ENCODE measurements at places on chromosomes 2 and 18.

- DNase-seq: no peak
Measured at GRCh38 chr2:45869165-45869501, 217.7 kb downstream of the PRKCE start.

- no peak for DNase-seq
Measured at GRCh38 chr2:99607454-99607853, 117.6 kb upstream of the REV1 start.

DNA sequence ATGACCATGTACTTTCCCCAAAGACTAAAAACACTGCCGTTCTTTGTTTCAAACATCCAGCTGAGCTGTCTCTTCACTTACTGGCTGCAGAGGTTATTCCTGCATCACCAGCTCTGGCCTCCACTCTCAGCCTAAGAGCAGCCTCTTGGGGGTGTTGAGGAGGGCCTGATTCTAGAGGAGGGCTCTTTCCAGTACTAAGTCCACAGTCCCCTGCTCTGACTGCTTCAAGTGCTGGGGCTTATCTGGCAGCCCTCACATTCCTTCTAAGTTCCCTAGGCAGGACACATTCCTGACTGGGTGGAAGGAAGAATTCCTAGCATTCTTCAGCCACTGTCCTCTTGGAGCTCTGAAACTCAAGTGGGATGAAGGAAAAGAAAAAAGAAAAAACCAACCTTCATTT lies 32.9 kb upstream of the EHBP1 start:
- no peak for DNase-seq

GRCh38 chr18:21704603-21705364 lies at the start of gene ABHD3:
Gene ABHD3, minus strand, starts transcription at chr18:21704774. Its CDS starts 109 bp downstream, at chr18:21704665.
- DNase-seq: peak; percentile 90

DNA sequence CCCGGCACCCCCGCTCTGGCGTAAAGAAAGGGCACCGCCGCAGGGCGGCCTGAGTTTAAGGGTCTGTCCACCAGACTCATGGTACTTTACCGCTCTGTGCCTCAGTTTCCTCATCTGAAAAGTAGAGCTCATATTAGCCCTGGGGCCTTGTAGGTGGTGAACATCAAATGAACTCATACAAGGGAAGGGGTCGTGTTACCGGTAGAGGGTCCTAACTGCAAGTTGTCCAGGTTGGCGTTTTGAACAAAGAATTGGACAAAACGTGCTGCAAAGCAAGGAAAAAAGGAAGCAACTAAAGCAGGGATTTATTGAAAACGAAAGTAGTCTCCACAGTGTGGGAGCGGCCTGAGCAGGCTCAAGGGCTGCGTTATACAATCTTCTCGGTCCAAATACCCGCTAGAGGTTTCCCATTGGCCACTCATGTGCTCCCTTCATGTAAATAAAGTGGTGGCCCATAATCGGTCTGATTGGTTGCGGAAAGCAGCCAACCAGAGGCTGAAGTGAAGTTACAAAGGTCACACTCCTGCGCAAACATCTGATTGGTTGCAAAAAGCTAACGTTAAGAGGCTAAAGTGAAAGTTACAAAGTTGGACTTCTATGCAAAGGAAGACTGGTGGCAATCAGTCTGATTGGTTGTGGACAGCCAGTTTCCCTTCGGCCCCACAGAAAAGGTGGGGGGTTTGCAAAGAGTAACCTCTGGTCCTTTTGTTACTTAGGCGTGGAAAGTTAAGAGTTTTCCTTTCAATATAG lies 80.7 kb upstream of the LDLRAD4 start:
- DNase-seq: peak; percentile 86

DNA sequence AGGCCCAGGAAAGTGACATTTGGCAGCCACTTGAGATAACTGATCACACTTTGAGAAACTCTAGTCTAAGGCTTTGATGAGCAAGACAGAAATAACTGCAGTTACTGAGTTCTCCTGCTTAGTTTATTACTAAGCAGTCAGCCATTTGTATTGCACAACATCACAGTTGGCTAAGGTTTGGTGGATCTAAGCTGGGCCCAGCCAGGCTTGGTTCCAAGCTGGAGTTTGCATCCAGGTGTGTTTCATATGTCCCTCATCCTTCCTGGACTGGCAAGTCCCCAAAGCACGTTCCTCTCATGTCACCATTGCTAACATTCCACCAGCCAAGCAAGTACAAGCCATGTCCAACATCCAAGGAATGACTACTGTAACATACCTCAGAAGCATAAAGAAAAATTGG lies 71.3 kb upstream of the ZNF532 start:
- no peak for DNase-seq

- DNase-seq: no peak
Measured at GRCh38 chr2:12448846-12449505, 267.8 kb upstream of the TRIB2 start.

DNA sequence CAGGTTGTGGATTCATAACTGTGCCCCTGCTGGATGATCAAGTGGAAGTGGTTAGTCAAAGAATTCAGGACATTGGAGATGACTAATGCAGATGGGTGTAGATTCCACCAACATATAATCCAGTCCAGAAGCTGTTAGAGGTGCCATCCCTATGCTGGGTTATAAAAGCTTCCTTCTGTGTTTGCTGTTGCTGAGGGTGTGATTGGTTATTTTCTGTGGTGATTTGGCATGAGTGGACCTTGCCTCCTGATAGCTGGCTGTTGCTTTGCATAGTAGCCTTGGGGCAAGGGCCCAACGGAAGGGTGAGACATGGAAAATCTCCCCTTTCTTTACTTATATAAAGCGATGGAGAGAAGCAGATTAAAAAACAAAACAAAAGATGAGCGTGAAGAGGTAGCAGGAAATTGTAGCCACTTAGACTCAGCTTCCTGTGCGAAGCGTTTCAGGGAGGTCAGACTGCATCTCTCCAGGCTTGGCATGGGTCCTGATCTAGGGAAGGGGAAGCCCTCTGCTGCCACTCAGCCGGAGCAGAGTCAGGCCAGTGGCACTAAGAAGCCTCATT lies 190.4 kb downstream of the FMNL2 start:
- no peak for DNase-seq

GRCh38 chr2:200221055-200221955 lies 85.2 kb upstream of the SPATS2L start:
- DNase-seq: no peak

GRCh38 chr2:197827618-197828017 lies 23.2 kb downstream of the PLCL1 start:
- no peak for DNase-seq

GRCh38 chr2:159052157-159052601 lies 83.7 kb downstream of the TANC1 start:
- no peak for DNase-seq

DNA sequence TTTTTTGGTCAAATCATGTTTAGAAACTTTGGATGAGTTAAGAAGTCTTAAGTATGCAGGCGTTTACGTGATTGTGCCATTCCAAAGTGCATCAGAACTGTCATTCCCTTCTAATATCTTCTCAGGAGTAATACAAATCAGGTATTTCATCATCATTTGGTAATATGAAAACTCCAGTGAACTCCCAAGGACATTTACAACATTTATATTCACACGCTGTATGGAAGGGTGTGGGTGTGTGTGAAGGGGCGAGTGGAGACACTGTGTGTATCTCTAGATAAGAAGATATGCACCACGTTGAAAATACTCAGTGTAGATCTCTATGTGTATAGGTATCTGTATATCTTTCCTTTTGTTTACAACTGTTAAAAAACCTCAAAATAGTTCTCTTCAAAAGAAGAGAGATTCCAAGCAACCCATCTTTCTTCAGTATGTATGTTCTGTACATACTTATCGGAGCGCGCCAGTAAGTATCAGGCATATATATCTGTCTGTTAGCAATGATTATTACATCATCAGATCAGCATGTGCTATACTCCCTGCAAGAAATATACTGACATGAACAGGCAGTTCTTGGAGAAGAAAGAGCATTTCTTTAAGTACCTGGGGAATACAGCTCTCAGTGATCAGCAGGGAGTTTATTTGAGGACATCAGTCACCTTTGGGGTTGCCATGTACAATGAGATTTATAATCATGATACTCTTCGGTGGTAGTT lies 29.3 kb downstream of the COX7A2L start:
- no peak for DNase-seq

GRCh38 chr2:128346291-128347170 lies 27.9 kb upstream of the HS6ST1 start:
- no peak for DNase-seq

DNA sequence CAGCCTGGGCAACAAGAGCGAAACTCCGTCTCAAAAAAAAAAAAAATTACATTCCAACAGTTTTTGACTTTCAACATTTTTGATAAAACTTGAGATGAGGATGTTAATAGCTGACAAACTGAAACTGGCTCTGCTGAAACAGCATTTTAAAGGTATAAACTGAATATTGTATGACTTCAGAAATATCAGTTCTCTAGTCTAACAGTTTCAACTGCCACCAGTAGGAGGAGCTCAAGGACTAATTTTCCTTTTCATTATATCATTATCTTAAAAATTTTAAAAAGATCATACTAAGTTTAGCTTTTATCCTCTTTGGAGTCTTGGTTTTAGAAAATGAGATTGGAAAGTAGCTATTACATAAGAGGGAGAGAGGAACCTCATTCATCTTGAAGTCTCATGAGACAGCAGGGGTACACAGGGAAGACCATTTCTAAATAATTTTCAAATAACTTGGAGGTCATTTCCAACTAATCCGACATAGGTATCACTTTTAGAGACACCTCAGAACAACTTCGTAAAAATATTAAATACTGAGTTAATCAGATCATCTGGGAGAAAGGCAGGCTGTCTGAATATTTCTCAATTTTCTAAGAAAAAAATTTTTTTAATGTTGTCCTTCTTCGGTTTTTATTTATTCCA lies 37.6 kb upstream of the MCM6 start:
- DNase-seq: no peak

DNA sequence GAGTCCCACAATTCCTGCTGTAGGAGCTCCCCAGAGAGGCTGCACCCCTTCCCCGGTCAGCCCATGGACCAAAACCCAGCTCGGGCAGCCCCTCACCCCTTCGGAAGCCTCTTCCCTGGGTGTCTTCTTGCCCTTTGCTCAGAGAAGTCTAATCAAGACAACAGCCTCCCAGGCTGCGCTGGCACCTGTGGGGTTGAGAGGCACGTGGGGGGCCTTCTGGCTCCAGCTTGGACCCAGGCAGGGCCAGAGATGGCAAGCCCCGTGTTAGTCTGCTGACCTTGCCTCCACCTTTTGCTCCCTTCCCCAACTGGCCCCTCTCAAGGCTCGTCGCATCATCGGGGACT lies 10.4 kb downstream of the SLC4A3 start:
- DNase-seq: no peak

- no peak for DNase-seq
Measured at GRCh38 chr2:237065071-237065377, 20.7 kb upstream of the COPS8 start.
